ENCODE measurements at places on chromosomes 3 and 15.

GRCh38 chr3:10350324-10350985 lies 29.5 kb upstream of the SEC13 start:
- no peak for DNase-seq

DNA sequence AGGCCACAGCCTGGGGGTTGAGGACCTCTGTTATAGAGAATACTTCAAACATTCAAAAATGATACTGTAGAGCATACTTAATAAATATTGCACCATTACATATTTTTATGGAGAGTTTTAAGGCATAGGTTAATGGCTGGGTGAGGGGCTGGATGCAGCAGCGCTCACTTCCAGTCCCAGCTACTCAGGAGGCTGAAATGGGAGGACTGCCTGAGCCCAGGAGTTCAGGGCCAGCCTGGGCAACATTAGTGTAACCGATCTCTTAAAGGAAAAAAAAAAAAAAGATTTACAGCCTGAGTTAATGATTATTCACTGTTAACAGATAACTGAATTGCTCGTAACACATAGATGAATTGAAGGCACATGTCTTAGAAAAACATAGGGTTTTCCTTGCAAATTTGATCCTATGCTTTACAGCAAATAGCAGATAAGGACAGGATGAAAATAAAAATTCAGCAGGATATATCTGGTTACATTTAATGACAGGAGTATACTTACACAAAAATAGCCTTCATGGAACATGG lies 282.9 kb downstream of the TBC1D5 start:
- no peak for DNase-seq

GRCh38 chr3:31804251-31805051 lies 176.6 kb downstream of the OSBPL10 start:
- DNase-seq: no peak

DNA sequence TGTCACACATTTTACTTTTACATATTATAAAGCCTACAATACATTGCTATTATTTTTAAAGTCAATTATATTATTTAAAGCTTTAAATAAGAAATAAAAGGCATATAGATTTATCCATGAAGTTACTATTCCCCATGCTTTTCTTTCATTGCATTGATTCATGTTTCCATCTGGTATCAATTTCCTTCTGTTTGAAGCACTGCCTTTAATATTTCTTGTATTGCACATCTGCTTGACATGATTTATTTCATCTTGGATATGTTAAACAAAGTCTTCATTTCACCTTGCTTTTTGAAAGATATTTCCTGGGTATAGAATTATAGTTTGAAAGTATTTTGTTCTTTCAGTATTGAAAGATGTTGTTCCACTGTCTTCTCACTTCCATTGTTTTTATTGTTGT lies 174.3 kb upstream of the MBNL1 start:
- no peak for DNase-seq

- no peak for DNase-seq
Measured at GRCh38 chr3:177510693-177511216, 313.5 kb upstream of the TBL1XR1 start.

DNA sequence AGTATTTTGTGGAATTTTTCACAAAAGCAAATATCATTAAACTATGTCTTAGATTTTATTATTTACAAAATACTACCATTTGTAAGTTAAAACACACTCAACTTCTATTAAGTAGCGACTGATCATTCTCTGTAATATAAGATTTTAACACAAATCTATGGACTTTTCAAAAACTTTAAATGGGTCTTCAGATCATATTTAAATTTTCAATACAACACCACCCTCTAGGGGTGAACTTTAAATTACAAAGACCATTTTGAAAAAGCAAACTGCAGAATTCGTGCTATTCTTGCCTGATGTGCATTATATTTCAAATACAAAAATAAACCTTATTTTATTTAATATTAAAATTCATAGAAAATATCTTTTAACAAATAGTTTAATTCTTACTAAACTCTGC lies 8.2 kb upstream of the VGLL4 start:
- no peak for DNase-seq

GRCh38 chr3:49172551-49173041 lies 1.2 kb downstream of the KLHDC8B start:
- DNase-seq: no peak

DNA sequence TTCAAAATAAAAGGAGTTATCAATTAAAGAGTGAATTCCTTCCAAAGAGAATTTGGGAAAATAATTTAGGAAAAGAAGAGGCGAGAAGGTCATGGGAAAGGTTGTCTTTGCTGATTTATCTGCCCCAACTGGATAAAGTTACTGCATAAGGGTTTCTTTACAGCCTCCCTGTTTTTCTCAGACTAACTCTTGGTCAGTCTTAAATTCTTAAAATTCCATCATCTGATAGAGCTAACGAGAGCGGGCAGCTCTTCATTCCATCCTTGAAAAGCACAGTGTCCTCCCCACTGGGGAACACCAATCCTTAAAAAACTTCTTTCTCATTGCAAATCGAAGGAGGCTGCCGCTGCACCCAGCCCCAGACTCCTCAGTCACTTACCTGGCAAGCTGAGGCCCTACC lies 107.2 kb downstream of the PGPEP1L start:
- no peak for DNase-seq

GRCh38 chr3:157705258-157705657 lies 202.0 kb upstream of the VEPH1 start:
- DNase-seq: no peak

GRCh38 chr15:81000144-81000623 lies 539 bp upstream of the TLNRD1 start:
- DNase-seq: no peak

DNA sequence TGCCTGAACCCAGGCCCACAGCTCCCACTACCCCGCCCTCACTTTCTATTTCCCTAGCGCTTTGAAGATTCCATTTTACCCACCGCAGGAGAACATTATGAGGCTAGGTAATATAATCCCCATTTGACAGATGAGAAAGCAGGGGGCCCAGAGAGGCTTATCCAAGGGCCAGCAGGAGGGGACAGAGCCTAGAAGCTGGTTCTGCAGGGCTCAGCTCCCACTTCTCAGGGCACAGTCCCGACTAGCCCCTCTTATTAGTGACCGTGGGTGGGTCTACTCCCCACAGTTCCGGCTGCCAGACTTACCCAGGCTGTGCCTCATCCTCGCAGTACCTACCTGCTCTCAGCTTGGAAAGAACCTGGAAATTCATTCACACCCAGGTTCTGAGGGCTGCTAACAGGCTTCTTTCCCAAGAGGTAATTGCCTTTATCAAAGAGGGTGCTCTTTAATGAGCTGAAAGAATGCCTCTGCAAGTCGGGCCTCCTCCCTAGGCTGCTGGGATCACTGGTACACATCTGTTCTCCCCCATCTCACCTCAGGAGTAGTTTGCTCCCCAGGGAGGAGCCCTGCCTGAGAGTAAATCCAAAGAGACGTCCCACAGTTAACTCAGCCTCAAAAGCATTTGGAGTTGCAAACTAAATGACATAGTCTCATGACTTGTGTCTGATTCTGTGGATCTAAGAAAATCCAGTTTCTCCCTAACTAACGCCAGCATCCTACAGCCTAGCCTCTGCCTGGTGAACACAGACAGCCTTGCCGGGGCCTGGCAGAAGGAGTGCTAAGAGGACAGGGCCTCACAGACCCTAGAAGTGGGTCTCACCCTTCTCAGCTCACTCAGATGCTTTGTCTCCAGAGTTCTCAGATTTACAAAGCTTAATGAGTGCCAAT lies 125.0 kb downstream of the CHSY1 start:
- no peak for DNase-seq

DNA sequence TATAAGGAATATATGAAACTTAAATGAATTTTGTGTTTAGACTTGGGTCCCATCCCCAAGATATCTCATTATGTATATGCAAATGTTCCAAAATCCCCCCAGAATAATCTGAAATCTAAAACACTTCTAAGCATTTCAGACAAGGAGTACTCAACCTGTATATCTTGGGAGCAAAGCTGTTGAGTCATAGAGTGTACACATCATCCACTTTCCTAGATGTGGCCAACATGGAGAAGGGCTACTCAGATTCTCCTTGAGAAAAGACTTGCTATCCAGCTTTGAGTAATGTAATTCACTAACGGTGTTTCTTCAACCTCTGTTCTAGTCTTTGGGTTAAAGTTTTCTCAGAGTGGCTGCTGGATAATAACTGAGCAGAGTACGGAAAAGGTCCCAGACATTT lies 215.5 kb upstream of the POU1F1 start:
- DNase-seq: no peak

DNA sequence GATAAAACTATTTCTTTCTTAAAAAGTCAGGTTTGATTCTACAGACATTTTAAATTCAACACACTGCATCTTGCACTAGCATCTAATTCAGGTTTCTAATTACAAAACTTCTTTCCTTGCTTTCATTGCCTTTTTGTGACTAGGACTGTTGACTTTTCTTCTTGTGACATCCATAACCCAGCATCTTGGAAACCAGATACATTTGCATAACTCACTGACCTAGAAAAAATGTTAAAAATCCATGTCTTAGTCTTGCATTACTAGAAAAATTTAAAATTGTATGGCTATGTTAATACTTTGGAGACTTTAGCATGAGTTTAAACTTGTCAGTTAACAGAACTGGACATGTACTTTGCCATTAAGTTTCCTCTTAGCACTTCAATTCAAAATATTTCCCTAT lies 72.7 kb downstream of the DTWD1 start:
- DNase-seq: no peak

DNA sequence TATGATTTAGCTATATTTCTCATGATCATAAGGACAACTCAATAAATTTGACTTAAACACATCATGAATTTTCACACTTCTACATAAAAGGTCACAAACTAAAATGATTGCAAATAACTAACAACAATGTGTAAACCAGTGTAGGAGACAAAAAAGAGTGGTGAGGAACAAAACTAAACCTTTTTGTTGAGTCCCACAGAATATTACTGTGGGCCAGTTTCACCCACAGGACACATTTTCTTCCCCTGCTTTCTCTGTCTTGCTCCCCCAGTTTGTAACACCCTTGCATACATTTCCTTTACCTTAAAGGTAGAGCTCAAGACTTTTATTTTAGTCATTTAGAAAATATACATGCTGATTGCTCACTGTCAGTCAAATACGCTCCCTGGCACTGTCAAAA lies 130.9 kb upstream of the GOLGA6L6 start:
- DNase-seq: no peak

GRCh38 chr3:31382856-31383255 lies 149.9 kb upstream of the STT3B start:
- no peak for DNase-seq

GRCh38 chr3:155960060-155960459 lies 89.6 kb downstream of the GMPS start:
- DNase-seq: no peak

DNA sequence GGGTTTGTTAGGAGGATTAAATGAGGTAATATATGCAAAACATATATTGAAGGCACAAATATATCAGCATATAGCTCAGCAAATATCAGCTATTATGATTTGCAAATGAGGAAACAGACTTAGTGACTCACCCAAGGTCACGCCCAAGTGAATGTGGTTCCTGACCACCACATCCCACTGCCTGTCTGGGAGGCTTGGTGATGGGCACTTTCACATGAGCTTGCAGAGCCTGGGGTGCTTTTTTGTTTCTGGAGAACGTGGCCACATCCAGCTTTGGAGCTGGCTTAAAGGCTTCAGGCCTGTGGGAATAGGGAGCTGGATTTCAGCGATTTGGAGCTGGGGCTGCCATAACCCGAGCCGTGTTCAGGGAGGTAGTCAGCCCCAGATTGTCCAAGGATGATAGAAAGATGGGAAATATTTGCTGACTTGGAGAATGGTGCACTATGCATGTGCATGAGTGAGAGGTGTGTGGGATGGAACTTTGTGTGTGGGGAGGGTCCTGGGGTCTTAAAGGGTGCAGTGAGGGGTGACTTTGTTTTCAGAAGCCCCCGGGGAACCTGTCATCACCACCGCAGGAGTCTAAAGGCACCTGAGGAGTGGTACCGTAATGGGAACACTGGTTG lies 12.0 kb upstream of the FGD5 start:
- DNase-seq: no peak

GRCh38 chr15:74500401-74500800 lies 39.4 kb upstream of the UBL7 start:
- DNase-seq: no peak
